ENCODE measurements at places on chromosomes 4 and X.

GRCh38 chrX:104085477-104085876 lies 9.4 kb upstream of the TMSB15C start:
- no peak for DNase-seq

- DNase-seq: no peak
These were observed 107.0 kb downstream of the DDIT4L start for GRCh38 chr4:100083289-100083688.

GRCh38 chrX:9438933-9439494 lies 25.8 kb upstream of the TBL1X start:
- DNase-seq: no peak

DNA sequence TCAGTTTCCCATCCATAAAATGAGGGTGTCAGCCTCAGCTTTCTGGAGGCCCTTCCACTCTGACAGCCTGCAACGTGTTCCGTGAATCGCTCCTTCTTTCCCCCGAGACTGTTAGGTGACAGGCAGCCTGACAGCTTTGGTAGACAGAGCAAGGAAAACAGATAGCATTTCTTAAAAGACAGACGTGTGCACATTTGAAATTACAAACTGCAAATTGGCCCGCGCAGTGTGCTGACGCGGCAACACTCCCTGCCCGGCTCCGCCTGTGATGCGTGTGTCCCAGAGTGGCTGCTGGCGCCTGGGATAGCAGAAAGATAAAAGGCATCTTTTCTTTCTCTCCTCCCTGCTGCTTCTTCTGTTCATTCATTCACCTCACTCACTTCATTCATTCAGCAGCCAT lies 245.3 kb downstream of the AFAP1 start:
- DNase-seq: no peak

GRCh38 chr4:152436384-152436783 lies 99.5 kb downstream of the FBXW7 start:
- DNase-seq: no peak

DNA sequence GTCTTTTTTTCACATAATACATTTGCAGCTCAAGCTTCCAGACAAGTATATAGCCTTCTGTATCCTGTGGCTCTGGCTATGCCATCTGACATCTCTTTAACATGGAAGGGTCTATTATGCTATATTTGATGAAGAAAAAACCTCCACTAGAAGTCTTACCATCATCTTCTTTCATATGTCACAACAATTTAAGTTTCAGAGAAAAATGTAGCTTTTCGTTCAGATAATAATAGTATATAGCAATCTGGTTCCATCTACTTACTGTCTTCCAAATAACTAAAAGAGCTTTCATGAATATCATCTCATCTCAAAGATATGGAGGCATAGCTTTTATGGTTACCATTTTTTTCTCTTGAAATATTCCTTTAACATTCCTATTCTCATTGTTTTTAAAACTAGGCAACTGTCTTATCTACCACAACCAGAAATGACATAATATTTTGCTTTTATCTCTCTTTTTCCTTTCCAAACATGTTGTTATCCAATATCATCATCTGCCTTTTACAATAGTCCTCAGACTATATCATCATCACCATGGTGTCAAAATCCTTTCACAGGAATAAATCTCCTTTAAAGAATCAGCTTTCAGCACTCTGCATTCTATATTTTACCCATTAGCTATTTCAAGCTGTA lies 1005.1 kb downstream of the PDHA2 start:
- DNase-seq: no peak

- no peak for DNase-seq
These were observed 67.7 kb upstream of the HS3ST1 start for GRCh38 chr4:11496351-11496829.

DNA sequence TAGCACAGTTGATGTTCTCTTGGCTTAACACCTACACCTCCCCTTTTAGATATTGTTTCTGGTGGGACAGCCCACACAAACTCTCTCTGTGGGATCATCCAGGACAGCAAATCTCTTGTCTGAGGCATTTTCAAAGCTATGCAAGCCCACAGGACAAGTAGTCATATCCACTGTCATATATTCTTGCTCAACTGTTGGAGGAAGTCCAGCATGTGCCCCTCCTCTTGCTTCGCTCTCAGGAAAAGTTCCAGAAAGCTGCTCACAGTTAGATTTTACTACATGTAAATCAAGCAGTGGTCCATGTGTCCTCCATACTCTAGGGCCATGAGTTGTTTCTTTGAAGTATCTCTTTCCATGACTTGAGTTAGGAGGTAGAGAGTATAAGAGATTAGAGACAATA lies 260.7 kb downstream of the INPP4B start:
- no peak for DNase-seq

DNA sequence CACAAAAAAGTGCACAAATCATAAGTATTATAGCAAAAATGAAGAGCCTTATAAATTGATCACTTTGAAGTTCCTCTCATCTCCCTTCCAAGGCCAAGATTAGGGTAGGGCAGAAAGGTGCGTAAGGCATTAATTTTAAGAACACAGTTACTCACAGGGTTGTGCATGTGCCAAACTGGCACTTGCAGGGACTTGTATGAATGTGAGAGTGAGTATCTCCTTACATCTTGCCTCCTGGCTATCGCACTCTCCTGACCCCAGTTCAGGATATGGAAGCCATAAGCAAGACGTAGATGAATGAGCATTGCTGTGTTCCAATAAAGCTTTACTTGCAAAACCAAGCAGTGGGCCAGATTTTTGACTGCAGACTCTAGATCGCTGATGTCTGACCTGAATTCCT lies 510.1 kb upstream of the AADAT start:
- no peak for DNase-seq

- no peak for DNase-seq
These were observed 5.7 kb downstream of the ATP1B4 start for GRCh38 chrX:120367402-120368109.

DNA sequence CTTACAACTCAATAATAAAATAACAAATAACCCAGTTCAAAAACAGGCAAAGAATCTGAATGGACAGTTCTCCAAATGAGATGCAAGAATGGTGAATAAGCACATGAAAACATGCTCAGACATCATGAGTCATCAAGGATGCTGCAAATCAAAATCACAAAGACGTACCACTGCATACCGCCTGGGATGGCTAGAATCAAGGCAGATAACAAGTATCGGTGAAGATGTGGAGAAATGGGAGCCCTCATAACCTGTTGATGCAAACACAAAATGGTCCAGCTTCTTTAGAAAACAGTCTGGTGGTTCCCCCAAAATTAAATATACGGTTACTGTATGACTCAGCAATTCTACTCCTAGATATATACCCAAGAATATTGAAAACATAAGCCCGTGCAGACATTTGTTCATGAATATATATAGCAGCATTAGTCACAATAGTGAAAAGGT lies 32.5 kb downstream of the AKAP4 start:
- DNase-seq: no peak

- DNase-seq: no peak
These were observed 14.4 kb upstream of the SMS start for GRCh38 chrX:21926116-21926515.

DNA sequence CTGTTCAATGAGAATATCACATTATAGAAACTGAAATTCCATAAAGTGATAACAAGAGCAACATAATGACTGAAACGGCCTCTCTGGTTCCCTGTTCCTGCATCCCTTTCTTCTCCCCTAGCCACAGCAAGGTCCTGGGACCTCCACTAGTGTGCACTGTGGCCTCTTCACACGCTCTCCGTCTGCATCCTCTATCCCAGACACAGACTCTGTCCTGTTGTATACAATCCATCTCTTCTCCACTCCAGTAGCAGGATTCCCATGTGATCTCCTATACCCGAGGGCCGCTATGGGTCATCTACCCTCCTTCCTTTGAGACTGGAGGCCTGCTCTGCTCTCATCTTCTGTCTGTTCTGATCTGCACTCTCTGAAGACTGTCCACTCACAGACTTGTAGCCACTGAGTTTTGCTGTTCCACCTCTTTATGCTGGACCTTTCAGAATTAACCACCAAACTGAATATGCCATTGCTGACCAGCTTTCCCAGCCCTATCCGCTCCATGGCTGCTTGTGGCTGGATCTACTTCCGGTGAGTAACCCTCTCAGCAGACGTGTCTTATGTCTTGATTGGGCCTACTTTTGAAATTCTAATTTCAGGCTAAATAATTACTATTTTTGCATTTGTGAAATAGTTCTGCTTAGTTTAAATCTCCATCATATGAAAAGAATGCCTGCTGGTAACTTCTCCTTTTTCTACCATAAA lies 105.1 kb upstream of the NAP1L5 start:
- DNase-seq: no peak

- no peak for DNase-seq
These were observed 32.9 kb upstream of the SH3D19 start for GRCh38 chr4:151358266-151358665.

DNA sequence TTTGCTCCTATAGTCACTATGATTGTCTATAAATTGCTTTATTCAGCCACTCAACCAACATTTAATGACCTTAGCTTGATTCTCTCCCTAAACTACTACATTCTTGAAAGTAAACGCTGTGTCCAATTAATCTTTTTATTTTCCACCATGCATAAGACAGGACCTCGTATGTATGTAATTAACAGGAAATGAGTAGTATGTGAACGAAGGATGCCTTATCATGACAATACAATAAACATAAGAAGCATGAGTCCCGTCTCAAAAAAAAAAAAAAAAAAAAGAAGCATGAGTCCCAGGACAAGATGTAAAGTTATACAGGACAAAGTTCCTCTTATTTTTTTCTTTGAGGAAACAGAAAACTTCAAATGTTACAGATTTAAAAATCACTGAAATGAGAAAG lies 92.5 kb downstream of the PPP3CA start:
- no peak for DNase-seq

- no peak for DNase-seq
These were observed 250.9 kb downstream of the TENM3 start for GRCh38 chr4:182494103-182494502.

DNA sequence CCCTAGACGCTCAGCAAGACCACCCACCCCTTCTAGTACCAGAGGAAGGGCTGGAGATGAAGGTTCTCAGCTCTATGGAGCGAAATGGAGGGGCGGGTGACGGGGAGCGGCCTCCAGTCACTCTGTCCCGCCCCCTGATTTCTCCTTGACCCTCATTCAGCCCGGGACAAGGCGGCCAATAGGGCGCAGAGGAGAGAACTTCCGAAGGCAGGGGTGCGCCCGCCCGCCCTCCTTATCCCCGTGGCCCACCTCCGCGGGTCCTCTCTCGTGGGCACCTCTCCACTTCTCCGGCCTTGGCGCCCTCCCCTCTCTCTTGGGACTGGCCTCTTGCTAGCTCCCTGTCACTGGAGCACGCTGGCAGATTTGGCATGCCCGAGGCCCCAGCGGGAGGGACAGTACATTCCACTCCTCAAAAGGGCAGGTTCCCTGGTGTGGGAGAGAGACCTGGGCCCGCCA lies 1.1 kb upstream of the SEPTIN6 start:
- peak; percentile 55 for DNase-seq

GRCh38 chr4:80611678-80611979 lies 276.1 kb downstream of the CFAP299 start:
- no peak for DNase-seq

- no peak for DNase-seq
These were observed 354.9 kb downstream of the CAMK2D start for GRCh38 chr4:113406723-113407016.

GRCh38 chr4:3011456-3012220 lies 48.3 kb downstream of the GRK4 start:
- no peak for DNase-seq

GRCh38 chrX:77900688-77901087 lies 1.4 kb downstream of the COX7B start:
- no peak for DNase-seq

DNA sequence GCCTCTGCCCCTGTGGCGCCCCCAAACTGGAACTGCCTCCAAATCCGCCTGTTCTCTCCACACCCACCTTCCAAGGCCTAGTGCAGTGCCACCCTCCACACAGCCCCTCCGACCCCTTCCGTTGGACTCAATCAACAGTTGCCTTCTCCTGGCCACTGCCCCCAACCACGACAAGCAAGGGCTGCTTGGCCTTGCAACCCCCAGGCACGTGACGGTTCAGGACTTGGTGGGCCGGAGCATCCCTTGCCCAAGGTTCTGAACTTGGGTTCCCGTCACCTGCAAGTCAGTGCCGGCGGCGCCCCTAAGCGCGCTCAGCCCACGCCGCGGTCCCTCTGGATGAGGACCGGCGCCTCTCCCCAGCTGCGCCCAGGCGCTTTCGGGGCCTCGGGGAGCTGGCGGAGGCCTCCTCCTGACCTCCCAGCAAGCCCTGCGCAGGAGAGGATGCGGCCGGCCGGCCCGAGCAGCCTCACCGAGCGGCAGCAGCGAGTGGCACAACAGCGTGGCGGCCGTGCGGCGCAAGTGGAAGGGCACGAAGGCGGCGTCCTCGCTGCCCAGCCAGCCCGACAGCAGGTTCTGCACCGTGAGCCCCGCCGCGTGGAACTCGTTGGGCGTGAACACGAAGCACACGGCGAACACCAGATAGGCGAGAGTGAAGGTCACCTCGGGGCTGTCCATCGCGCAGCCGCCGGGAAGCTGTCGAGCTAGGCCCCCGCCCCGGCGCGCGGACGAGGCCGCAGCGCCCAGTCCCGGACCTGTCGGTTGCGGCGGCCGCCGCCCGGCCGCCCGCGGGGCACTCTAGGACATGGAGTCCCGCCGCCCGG lies 750 bp downstream of the TMEM129 start:
- no peak for DNase-seq

- DNase-seq: peak; percentile 79
These were observed 1.2 kb downstream of the BCOR start for GRCh38 chrX:40096395-40097091.

- no peak for DNase-seq
These were observed 76.0 kb downstream of the NAT8L start for GRCh38 chr4:2135083-2135482.

DNA sequence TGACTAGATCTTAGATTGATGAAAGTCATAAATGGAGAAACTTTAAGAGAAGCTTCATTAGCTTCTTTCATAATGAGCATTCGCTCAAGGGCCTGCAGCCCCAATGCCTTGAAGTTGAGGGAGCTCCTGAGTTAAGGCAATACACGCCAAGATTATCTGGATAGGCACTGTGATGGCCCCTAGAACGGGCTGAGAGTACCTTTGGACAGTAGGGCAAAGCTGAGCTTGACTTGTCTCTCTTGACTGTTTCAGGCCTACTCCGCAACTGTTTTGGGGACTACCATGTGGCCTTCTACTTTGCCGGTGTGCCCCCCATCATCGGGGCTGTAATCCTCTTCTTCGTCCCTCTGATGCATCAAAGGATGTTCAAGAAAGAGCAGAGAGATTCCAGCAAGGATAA lies 83.3 kb downstream of the RLIM start:
- DNase-seq: no peak

DNA sequence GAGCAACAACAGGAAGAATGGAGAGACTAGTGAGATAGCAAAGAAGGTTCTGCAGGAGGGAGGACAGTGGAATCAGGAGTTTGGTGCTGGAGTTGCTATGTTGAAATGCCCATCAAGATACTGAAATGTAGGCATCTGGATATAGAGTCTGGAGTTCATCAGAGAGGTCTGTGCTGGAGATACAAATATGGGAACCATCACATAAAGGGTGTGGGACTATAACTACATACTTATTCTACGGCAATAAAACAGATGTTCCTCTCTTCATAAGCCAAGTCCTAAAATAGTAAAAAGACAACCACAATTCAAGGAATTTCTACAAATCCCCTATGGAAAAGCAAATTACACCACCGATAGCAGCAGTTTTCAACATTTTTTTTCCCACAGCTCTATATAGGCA lies 1.6 kb downstream of the MED14 start:
- DNase-seq: no peak

All from islet precursor cell (in vitro differentiated cells).